Epithelial cell of alveolus of lung (primary cell): ENCODE measurements at places on chromosomes 12 and 14. TPM values are rescaled to one million over a fixed set of nuclear protein-coding genes. Genes with fewer than 3 reads are reported as not detected.

Gene SLC8B1
- total RNA-seq, result 14.7 and 17.1 TPM in 2 replicates

Gene NRL
- total RNA-seq, result 1.0 and 3.0 TPM in 2 replicates

Gene TESPA1
- not detected in 2 replicates for total RNA-seq

Gene GAS2L3
- 13.6 and 13.7 TPM in 2 replicates for total RNA-seq

Gene PPP4R4
- total RNA-seq, result 1.6 and 8.5 TPM in 2 replicates

Gene SMCO2
- not detected in 2 replicates for total RNA-seq

Gene PMCH
- not detected in 2 replicates for total RNA-seq
